ENCODE measurements at places on chromosomes 13 and 19.

- DNase-seq, result no peak
Measured at GRCh38 chr13:50810998-50811397, 32.5 kb downstream of the DLEU7 start.

DNA sequence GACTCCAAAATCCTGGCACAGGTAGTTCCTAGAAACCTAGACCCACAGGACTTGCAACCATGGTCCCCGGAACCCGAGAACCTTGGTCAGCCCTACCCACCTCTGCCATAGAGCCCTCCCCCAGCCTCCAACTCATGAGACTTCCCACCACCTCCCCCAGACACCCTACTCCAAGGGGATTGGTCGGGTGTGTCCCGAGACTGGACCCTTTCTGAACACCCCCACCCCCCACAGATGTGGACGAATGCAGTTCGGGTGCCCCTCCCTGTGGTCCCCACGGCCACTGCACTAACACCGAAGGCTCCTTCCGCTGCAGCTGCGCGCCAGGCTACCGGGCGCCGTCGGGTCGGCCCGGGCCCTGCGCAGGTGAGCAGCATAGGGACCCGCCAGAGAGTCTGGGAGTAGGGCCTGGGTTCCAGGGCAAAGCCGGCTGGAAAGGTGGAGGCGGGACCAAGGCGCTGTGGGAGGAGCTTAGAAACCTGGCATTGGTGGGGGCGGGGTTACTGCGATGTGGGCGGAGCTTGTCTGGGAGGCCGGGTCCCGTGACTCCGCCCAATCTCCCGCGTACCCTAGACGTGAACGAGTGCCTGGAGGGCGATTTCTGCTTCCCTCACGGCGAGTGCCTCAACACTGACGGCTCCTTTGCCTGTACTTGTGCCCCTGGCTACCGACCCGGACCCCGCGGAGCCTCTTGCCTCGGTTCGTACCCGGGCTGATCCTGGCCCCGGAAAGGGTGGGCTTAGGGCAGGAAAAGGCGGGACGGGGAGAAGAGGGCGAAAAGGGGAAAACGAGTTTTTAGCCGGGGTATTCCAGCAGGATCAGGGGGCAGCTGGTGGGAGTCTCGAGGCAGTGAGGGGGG lies 11.9 kb downstream of the LTBP4 start:
- DNase-seq, result no peak

GRCh38 chr13:33119022-33119781 lies 103.0 kb downstream of the KL start:
- DNase-seq, result no peak

GRCh38 chr13:110010404-110011138 lies 224.2 kb upstream of the IRS2 start:
- DNase-seq, result no peak

DNA sequence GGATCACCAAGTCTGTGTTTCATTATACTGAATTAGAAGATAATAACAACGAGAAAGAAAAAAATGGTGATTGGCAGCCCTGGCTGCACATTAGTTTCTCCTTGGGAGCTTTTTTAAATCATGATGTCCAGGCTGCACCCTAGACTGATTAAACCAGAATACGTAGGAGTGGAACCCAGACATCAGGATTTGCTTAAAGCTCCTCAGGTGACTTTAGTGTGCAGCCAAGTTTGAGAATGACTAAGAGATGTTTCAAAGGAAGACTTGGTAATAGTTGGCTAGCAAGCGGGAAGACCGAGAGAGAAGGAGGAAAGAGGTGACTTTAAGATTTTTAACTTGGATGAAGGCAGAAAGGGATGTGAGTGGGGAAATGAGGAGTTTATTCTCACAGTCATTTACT lies 71.4 kb upstream of the SERP2 start:
- no peak for DNase-seq

GRCh38 chr13:24868874-24869273 lies 104.9 kb downstream of the RNF17 start:
- no peak for DNase-seq

DNA sequence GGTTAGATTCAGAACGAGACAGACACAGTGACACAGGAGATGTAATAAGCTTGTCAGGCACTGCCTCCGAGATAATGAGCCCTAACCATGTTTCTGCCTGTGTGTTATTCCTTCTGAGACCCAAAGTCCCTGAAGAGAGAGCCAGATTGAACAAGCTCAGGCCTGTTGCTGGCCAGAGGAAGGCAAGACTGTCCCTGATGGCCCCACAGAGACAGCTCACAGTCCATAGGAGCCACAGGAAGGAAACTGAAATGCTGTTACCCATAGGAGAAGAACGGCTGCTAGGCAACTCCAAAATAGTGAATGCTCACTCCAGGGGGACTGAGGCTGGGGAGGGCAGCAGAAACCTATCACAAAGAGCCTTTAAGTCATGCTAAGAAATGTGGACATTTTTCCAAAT lies 31.8 kb upstream of the RFXAP start:
- no peak for DNase-seq

DNA sequence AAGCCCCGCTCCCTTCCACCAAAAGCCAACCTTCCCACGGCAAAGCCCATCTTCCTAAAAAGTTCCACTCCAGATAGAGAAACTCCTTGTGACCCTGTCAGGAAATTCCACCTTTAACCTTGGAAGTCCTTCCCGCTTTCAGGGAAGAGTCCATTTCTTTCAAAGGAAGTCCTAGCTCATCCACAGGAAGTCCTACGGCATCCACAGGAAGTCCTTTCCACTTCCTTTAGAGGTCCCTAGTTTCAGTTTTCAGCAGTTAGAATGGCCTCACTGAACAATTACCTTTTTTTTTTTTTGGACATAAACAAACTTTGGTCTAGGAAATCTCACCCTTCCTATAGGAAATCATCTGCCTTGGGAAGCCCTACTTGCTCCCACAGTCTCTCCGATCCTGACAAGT lies 31.7 kb downstream of the TRPM4 start:
- DNase-seq, result no peak
